ENCODE measurements at places on chromosomes 16 and 17.

DNA sequence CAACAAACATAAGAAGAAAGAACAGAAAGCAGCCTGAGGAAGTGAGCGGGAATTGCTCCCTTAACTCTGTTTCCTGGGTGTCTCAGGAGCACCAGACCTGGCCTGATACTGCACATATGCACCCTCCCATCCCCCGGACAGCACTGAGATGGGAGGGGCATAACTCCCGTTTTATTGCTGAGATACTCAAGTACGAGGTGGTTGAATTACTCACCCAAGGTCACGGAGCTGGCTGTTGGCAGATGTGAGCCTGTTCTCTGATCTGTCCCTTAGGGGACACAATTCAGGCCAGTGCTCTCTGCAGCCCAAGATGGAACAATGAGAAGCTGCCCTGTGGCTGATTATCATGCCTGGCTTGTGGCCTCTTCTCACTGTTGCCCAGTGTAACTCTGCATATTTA is 9.1 kb upstream of the MED9 start:
- no peak for DNase-seq

- no peak for DNase-seq
Observed at GRCh38 chr17:77085926-77086432, 54.8 kb upstream of the SEC14L1 start.

DNA sequence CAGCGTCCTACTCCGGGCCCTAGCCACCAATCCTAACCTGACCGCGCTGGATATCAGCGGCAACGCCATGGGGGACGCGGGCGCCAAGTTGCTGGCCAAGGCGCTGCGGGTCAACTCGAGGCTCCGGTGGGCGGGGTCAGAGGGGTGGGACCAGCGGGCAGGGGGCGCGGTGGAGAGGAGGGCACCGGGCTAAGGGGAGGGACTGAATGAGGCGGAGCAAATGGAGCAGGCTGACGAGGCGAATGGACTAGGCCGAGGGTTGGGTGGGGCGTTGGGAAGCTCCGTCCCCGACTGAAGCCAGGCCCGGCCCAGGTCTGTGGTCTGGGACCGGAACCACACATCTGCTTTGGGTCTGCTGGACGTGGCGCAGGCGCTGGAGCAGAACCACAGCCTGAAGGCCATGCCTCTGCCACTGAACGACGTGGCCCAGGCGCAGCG is 4.6 kb downstream of the CARMIL2 start:
- DNase-seq, result no peak

DNA sequence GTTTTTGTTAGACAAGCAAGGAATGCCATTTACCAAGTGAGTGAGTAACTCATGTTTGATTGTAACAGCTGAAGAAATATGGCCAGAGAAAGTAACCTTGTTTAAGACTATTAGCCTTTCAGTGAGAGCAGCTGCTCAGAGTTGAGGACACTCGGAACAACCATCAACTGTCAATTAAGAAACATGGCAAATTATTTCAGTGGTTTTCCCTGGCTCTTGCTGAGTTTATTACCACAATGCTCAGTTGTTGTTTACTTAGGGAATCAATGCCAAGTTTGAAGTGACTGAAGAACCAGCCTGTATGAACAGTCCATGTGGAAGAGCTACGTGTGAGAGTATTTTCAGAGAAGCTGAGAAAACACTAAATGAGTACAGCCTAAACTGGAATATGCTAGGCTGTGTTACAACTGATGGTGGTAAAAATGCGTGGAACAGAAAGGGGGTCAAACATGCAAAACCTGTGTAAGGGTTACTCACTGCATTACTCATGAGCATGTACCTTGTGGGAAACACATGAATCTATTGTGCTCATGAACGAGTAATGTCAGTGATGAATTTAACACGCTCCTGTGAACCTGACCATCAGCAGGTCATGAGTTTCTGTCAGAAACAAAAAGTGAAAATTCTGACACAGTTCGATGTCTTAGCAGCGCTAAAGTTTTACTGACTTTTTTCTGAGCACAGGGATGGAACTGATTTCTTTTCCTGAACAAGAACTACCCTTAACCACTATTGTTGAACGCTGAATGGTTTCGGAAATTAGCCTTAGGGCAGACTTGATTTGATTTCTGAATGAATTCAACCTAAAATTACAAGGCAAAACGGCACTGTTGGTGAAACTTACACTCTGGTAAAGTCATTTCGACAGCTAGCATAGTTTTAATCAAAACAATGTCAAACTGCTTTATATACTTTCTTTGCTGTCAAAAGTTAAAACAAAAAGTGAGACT is 33.5 kb downstream of the GNA13 start:
- peak; percentile 95 for DNase-seq

DNA sequence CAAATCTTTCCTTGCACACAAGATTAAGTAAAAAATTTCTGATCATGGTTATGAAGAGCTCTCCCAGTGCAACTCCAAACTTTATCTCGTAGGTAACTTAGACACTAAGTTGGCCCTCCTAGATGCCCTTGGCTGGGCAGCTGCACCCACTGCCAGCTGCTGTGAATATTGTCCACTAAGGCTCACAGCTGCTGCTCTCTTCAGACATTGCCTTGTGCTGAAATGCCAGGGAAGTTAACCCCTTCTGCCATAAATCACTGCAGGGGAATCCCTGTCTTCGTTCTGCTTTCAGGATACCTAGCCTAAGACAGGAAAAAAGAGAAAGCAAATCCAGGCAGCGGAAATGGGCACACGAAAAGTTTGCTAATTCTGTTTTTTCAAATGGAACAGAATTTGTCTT is 106.4 kb downstream of the IRX5 start:
- no peak for DNase-seq

DNA sequence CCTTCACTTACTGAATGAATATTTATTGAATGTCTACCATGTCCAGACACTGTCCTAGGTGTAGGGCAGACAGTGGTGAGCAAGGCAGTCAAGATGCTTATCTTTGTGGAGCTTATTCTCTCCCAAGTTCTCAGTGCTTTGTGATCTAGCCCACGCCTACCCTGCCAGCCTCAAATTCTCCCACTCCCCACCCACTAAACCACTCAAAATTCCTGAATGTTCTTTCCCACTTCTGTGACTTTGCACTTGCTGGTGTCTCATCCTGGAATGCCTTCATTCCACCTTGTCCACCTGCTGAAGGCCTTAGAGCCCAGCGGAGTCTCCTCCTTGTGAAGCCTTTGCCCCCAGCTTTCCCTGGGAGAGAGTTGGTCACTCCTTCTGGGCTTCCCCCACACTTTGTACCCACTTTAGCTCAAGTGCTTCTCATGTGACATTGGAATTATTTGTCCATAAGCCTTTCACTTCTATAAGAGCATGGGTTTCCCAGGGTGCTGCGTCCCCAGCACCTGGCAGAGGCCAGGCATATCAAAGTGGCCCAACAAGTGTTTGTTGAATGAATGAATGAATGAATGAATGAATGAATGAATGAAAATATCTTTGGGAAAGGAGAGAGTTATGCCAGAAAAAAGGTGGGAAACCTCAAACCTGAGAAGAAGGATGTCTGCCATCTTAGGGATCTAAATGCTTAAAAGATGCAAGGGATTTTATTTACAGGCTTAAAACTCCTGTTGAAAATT is 23.0 kb downstream of the CCDC182 start:
- no peak for DNase-seq
